Activated T-helper 17 cell treated with anti-CD3 and anti-CD28 coated beads, Interleukin-2, amount 50 U/mL, for 72 hours (primary cell): ENCODE measurements at places on chromosomes 2 and 18. TPM values are rescaled to one million over a fixed set of nuclear protein-coding genes. Genes with fewer than 3 reads are reported as not detected.
A peak's percentile ranks its signal among the peaks of the same experiment; 100 is the strongest.

DNA sequence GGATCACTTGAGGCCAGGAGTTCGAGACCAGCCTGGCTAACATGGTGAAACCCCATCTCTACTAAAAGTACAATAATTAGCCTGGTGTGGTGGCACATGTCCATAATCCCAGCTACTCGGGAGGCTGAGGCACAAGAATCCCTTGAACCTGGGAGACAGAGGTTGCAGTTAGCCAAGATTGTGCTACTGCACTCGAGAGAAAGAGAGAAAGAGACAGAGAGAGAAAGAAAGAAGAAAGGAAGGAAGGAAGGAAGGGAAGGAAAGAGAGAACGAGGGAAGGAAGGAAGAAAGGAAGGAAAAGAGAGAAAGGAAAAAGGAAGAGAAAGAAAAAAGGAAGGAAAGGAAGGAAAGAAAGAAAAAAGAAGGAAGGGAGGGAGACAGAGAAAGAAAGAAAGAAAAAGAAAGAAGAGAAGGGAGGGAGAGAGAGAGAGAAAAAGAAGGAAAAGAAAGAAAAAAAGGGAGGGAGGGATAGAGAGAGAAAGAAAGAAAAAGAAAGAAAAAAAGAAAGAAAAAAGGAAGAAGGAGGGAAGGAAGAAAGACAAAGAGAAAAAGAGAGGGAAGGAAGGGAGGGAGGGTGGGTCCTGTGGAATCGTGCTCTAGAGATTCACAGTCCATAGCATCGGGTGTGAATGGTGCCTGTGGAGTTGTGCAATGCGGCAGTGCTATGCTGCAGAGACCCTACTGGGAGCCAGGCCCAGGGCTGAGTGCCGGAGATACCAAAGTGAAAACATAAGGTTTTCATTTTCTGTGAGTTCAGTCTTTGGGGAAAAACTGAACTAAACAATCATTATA is 4.6 kb upstream of the SDC1 start:
- no peak overlapping the region for H3K27ac ChIP-seq
- no peaks in the 10 kb centered on the region for H3K36me3 ChIP-seq
- H3K4me1 ChIP-seq: no peaks in the 10 kb centered on the region
- no peak overlapping the region for H3K4me3 ChIP-seq
- no peak for ATAC-seq
- peaks cover 32% of the 10 kb centered on the region for H3K27me3 ChIP-seq

Gene ALPP
- total RNA-seq: not detected

Gene CAPN13
- not detected for total RNA-seq

GRCh38 chr2:160390544-160391455 is 102.8 kb downstream of the RBMS1 start:
- H3K36me3 ChIP-seq: peaks cover 10% of the 10 kb centered on the region
- no peaks in the 10 kb centered on the region for H3K27me3 ChIP-seq
- ATAC-seq: peak; percentile 13
- no peak overlapping the region for H3K27ac ChIP-seq

DNA sequence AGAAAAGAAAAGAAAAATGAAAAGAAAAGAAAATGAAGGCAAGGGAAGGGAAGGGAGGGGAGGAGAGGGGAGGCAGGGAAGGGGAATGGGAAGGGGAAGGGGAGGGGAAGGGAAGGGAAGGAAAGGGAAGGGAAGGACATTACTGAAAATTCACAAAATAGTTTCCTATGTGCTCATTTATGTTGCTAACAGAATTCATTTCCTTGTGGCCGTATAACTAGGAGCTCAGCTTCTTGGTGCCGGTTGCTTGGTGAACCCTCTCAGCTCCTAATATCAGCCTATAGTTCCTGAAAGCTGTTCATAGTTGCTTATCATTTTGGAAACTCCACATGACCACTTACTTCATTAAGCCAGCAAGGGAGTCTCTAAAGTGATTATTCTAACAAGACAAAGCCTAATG is 379.8 kb upstream of the TMEFF2 start:
- no peaks in the 10 kb centered on the region for H3K27me3 ChIP-seq
- no peak overlapping the region for H3K27ac ChIP-seq
- no peak overlapping the region for H3K4me3 ChIP-seq
- ATAC-seq: no peak

Gene DPP4
- total RNA-seq: 97.7 TPM

GRCh38 chr2:60837123-60837522 is 44.3 kb upstream of the REL start:
- H3K4me1 ChIP-seq: peaks cover 25% of the 10 kb centered on the region
- H3K27me3 ChIP-seq: peaks cover 6% of the 10 kb centered on the region
- no peaks in the 10 kb centered on the region for H3K36me3 ChIP-seq
- no peak for ATAC-seq
- no peak overlapping the region for H3K27ac ChIP-seq

GRCh38 chr2:219569041-219569440 is 2.3 kb downstream of the OBSL1 start:
- H3K36me3 ChIP-seq: no peaks in the 10 kb centered on the region
- ATAC-seq: no peak
- peaks cover 30% of the 10 kb centered on the region for H3K27me3 ChIP-seq
- no peaks in the 10 kb centered on the region for H3K4me1 ChIP-seq
- H3K4me3 ChIP-seq: peak overlapping the region; percentile 46

DNA sequence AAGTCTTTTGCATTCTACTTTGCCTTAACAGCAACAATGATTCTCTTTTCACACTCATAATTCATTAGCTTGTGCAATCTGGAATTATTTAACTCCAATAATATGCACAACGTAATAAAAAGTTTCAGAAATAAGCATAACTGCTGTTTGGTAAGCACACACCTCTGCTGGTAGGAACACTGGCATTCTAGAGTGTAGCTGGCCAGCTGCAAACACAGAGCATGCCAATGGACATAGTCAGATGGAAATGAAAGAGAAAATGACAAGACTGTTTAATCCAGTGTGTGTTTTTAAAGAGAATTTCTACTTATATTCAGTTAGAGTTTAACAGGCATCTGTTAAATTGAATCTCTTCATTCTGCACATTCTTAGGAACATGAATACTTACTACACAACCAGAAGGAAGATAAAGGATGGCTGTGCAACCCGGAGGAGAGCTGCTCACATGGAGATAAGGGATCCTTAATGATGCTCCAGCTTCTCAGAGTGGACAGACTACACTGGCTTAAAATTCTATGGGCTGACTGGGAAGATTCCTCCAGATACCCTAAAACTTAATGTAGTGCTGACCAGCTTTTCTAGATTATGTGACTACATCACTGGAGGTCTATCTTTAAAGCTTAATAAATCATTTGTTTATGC is 94.6 kb upstream of the CHAC2 start:
- H3K27ac ChIP-seq: peak overlapping the region; percentile 59
- ATAC-seq: no peak
- no peaks in the 10 kb centered on the region for H3K27me3 ChIP-seq
- peaks cover 6% of the 10 kb centered on the region for H3K4me1 ChIP-seq

Gene IL1A
- total RNA-seq: 4.3 TPM

- no peak overlapping the region for H3K4me3 ChIP-seq
- no peaks in the 10 kb centered on the region for H3K4me1 ChIP-seq
- H3K36me3 ChIP-seq: peaks cover 5% of the 10 kb centered on the region
- no peak overlapping the region for H3K27ac ChIP-seq
- no peaks in the 10 kb centered on the region for H3K27me3 ChIP-seq
- no peak for ATAC-seq
These were observed 121.8 kb upstream of the RIOK3 start for GRCh38 chr18:23331091-23331920.

Gene ZNF24
- 37.6 TPM for total RNA-seq

Gene FIGN
- total RNA-seq: not detected

Gene IL1RL1
- 0.79 TPM for total RNA-seq

GRCh38 chr18:3441290-3441689 is 8.7 kb upstream of the TGIF1 start:
- H3K27ac ChIP-seq: no peak overlapping the region
- H3K27me3 ChIP-seq: no peaks in the 10 kb centered on the region
- no peaks in the 10 kb centered on the region for H3K36me3 ChIP-seq
- H3K4me3 ChIP-seq: no peak overlapping the region
- no peaks in the 10 kb centered on the region for H3K4me1 ChIP-seq

DNA sequence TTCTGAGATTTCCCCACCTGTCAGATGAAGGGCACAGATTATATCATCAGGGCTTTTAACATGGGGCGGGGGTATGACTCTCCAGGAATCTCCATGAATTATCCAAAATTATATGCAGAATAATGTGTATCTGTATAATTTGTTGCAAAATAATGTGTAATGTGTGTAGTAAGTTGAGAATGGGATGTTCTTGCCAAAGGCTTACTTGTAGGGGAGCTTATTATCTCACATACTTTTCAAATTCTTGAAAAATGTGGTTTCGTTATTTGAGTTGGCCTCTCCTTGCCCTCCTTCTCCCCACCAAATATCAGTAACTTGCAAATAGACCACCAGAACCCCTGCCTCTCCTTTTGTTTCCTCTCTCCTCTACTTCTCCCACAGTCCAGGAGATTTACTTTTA is 35.6 kb downstream of the UBR3 start:
- peaks cover 11% of the 10 kb centered on the region for H3K4me1 ChIP-seq
- peaks cover 6% of the 10 kb centered on the region for H3K36me3 ChIP-seq
- H3K4me3 ChIP-seq: no peak overlapping the region
- no peaks in the 10 kb centered on the region for H3K27me3 ChIP-seq

- no peaks in the 10 kb centered on the region for H3K36me3 ChIP-seq
- no peak overlapping the region for H3K27ac ChIP-seq
- no peak overlapping the region for H3K4me3 ChIP-seq
- H3K4me1 ChIP-seq: no peaks in the 10 kb centered on the region
These were observed 56.9 kb downstream of the RBM43 start for GRCh38 chr2:151204756-151205155.

Gene KCNK3
- not detected for total RNA-seq
